Dorsolateral prefrontal cortex (tissue), 122 donors: ENCODE measurements at places on chromosomes 7 and 10.

DNA sequence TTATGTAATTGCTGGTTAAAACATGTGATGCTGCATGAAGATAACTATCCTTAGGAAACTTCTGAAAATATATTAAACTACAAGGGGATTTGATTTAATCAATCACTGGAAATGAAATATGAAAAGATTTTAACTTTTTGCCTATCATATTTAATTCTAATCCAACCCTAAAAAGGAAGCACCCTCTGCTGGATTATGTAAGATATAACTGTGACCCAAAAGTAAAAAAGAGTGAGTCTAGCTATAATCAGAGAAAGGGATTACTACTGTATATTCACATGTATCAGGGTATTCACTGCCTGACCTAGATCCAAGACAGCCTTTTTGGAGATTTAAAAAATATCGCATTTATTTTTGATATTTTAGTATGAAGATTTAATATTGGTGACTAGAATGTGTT is 295.5 kb downstream of the MDFIC start:
- DNase-seq, result no peak

DNA sequence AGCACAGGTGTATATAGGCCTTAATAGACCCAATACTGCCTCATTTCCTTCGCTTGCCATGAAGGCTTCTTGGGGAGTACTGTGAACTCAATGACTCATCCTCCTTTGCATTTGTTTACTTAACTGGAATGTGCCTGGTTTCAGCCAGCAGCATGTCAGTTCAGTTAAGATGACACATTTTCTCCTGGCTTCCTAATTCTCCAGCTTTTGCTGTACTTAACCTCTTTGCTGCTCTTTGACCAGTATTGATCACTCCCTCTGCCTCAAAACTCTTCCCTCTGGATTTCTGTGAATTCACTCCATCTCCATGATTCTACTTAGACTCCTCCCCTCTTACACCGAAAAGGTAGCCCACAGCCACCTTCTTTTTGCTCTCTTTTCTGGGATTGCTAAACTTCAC is 135.7 kb downstream of the MAGI2 start:
- no peak for DNase-seq

DNA sequence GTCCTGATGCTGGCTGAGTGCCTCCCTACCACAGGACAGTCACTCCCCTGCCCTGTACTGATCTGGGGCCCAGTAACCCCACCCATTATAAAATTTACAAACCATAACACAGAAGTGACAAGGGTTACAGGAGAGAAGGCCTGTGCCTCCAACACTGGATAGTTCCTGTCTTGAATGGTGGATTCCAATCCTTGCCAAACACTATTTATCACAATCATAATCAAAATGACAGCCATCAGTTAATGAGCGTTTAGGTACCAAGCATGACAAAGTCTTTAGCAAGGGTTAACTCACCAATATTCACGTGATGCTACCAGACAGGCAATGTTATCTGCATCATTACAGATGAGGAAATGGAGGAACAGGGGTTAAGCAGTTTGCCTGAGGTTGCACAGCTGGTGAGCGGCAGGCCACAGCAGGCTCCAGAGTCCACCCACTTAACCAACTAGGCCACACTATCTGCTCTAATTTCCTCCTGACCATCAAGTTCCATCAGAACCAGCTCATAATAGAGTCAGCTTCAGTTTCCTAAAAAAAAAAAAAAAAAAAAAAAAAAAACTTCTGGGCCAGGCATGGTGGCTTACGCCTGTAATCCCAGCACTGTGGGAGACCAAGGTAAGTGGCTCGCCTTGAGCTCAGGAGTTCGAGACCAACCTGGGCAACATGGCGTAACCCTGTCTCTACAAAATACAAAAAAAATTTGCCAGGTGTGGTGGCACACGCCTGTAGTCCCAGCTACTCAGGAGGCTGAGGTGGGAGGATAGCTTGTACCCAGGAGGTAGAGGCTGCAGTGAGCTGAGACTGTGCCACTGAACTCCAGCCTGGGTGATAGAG is 14.2 kb downstream of the PDLIM1 start:
- no peak for DNase-seq

- no peak for DNase-seq
Observed at GRCh38 chr7:68009716-68010115, 1013.1 kb downstream of the TYW1 start.

DNA sequence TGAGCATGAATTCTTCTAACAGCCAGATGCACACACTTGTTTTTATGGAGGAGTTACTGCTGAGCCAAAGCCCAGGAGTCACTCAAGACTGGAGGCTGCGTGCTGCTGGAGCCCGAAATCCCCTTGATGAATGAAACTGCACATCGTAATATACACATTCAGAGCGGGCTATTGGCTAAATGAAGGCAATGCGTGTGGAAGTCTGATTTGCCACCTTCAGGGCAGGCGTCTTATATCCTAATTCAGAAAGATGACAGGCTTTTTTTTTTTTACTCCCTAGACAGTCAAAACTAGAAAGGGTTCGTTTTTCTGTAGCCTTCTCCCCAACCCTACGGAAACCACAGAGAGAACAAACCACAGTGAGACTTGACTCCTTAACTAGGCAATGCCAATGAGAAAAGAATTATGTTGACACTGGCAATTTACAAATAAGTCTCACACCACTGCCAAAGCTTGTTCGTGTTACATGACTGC is 227.2 kb upstream of the KLF14 start:
- DNase-seq, result no peak

GRCh38 chr7:28456044-28456443 is 43.7 kb downstream of the CREB5 start:
- no peak for DNase-seq

DNA sequence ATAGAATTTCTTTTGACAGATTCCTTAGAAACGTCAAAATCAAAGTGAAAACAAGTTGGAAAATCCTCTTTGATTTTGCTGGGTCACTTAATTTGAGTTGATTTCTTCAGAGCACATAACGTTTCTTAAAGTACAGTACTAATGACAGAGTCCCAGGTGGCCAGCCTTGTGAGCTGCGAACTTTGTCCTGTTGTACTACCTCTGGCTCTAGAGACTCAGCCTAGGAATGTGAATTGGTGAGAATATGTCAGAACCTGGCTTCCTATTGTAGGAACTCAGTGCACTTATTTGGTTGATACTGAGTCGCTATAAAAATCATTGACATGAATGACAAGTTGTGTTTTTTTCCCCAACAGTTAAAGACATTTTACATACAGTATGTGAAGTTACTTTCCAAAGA is 20.2 kb downstream of the SDK1 start:
- no peak for DNase-seq

DNA sequence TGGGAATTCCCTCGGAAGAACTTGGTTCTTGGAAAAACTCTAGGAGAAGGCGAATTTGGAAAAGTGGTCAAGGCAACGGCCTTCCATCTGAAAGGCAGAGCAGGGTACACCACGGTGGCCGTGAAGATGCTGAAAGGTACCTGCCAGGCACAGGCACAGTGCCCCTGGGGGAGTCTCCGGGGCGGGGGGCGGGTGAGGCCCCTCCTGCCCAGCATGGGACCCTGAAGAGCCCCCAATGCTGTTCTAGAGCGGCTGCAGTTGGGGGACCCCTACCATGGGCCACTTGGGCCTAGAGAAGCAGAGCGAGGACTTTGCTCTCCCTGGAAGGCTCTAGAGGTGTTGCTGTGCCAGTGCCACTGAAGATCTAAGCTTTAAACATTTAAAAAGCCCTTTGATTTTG is 21.6 kb upstream of the CSGALNACT2 start:
- DNase-seq, result no peak

GRCh38 chr7:105802604-105803428 is 73.6 kb downstream of the ATXN7L1 start:
- DNase-seq, result no peak

GRCh38 chr7:50362712-50363282 is 58.3 kb downstream of the IKZF1 start:
- no peak for DNase-seq

GRCh38 chr7:94405506-94405905 is 10.8 kb downstream of the COL1A2 start:
- DNase-seq, result no peak

DNA sequence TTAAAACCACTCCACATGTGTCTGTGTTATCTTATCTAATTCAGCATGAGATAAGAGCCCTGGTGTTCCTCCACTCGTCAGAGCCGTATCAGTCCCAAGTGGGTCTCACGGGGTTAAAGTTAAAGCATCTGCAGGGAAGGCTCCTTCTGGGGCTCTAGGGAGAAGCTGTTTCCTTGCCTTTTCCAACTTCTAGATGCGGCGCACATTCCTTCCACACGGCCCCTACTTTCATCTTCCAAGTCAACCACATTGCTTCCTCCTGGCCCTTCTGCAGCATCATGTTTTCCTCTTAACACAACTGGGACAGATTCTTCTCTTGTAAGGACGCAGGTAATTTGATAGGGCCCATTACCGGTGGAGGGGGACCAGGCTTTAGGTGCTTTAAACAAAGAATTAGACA is 620.1 kb upstream of the DPP6 start:
- DNase-seq, result no peak

GRCh38 chr10:93186653-93187052 is 113.0 kb downstream of the CYP26A1 start:
- DNase-seq, result no peak

DNA sequence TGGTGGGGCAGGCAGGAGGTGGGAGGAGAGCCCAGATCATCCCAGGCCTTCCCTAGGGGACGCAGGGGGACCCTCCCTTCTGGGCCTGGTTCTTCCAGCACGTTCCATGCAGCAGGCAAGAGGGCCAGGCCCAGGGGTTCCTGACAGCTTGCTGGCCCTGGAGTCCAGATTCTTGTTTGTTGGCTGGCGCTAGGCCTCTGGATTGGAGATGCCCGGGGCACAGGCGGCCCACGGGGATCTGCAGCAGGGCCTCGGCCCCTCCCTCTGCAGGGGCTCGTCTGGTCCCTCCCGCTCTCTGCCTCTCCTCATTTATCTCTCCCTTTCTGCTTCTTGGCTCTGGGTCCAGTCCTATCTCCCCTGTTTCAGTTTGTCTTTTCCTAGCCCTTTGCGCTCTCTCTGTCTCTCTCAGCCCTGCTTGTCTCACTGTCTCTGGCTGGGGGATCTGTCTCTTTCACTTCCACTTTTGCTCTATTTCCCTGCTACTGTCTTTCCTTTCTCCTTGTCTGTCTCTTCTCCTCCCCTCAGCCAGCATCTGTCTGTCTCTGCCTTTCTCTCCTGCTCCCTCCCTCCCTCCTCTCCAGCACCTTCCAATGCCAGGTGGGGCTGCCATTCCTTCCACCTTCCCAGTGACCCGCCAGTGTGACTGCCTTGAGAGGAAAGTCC is 1.1 kb upstream of the AQP1 start:
- no peak for DNase-seq

- no peak for DNase-seq
Observed at GRCh38 chr10:103153302-103154197, 39.5 kb downstream of the NT5C2 start.

GRCh38 chr7:30908681-30909080 is 3.0 kb upstream of the AQP1 start:
- no peak for DNase-seq

- no peak for DNase-seq
Observed at GRCh38 chr7:94301024-94301586, 93.6 kb upstream of the COL1A2 start.

DNA sequence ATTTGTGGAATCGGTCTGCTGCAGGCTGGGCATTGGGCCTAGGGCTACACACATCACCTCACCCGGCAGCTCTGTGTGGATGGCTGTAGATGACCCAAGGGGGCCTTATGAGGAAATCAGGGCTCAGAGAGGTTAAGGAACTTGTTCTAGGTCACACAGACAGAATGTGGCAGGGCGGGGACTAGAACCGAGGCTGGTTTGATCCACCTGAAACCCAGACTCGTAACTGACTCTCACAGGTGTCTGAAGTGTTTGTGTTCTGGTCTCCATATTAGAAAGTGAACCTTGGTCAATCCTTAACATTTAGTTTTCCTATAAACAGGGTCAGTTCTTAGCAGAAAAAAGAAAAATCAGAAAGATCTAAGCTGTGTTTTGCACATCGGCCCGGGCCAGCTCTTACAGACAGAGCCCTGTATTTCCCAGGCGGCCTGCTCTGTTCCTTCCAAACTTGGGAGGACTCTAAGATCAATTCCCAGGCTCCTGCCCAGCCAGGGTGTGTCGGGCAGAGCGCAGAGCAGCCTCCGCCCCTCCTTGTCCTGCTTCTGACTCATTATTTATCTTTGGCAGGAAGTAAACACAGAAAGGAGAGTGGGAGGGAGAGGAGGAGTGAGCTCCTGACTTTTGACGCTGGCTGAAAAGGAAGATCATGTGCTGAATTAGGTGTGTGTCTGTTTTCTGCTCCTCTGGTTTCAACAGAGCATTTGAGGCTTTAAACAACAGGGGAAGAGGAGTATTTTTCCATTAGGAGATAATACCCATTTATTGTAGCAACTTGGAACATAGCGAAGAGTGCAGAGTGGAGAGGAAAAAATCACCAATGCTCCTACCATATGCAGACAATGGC is 74.1 kb downstream of the TACC2 start:
- no peak for DNase-seq

DNA sequence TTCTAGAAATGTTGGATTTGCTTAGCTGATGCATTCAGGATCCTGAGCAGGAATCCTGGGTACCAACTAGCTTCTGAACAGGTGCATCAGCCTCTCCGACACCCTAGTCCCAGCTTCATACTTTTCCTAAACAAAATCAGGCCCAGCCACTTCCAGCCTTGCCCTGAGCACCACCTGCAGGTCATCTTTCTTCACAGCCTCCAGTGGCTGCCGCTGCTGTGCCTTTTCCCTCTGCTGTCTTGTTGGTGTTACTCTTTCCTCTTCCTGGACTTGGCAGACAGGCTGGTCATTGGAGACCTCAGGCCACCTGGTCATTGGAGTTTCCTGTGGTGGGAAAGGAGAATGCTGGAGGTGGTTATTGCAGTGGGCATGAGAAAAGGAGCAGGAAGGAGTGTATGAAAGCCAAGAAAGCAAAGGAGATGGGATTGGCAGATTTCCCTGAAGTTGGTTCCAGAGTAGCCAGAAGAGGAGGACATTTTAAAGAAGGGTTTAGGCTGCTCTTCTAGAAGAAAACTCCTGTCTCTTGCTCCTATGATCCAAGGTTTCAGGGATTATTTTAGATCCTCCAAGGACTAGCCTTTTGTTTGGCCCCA is 48.2 kb upstream of the NFKB2 start:
- peak; percentile 19 for DNase-seq

DNA sequence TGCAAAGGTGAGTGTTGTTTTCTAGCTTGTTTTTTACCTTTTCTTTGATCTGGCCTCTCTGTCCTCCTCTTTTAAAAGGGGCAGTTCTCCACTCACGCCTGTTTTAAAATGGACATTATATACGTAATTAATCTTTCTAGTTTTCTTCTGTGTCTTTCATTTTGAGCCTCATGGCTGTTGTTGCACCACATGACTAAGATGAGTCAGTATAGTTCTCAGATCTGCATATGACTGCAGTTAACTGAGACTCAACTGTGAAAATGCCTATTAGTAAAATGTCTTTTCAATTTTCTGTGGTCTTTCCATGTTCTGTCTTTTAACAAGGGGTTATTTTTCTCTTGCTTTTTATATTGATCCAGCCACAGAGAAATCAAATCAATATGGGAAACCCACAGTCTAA is 296.1 kb downstream of the CDK14 start:
- no peak for DNase-seq

DNA sequence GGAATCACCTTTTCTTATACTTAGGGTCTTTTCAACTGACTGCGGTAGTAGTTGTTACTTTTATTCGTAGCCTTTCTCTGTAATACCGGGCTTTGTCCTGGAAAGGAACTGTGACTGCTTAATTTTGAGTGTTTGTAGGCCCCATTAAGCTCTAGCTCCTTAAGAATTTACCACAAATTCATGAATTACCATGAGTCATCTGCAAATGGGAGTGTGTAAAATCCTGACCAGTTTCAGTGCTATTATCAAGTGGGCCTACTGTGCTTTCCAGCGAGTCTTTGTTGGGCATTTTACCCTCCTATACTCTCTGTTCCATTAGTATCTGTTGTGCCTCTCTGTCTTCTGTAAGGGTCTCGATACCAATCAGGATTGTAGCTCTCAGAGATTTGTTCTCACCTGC is 49.7 kb downstream of the ZMYND11 start:
- DNase-seq, result no peak

GRCh38 chr7:136194878-136195277 is 217.7 kb upstream of the MTPN start:
- DNase-seq, result no peak
